ENCODE measurements at places on chromosomes 5 and 9.

GRCh38 chr5:17406423-17406838, 91.6 kb upstream of the TAF11L2 start:
- peak; percentile 8 for DNase-seq

DNA sequence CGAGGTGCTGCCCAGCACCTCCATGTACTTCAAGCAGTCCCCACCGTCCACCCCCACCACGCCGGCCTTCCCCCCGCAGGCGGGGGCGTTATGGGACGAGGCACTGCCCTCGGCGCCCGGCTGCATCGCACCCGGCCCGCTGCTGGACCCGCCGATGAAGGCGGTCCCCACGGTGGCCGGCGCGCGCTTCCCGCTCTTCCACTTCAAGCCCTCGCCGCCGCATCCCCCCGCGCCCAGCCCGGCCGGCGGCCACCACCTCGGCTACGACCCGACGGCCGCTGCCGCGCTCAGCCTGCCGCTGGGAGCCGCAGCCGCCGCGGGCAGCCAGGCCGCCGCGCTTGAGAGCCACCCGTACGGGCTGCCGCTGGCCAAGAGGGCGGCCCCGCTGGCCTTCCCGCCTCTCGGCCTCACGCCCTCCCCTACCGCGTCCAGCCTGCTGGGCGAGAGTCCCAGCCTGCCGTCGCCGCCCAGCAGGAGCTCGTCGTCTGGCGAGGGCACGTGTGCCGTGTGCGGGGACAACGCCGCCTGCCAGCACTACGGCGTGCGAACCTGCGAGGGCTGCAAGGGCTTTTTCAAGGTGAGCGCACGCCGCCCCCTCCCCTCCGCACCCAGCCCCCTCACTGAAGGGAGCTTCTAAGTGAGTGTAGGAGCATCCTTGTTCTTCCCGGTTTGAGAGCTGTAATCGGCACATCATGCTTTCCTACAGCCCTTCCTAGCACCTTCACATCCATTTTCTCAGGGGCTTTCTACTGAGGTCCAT, 6.9 kb downstream of the NR4A3 start:
- no peak for DNase-seq

DNA sequence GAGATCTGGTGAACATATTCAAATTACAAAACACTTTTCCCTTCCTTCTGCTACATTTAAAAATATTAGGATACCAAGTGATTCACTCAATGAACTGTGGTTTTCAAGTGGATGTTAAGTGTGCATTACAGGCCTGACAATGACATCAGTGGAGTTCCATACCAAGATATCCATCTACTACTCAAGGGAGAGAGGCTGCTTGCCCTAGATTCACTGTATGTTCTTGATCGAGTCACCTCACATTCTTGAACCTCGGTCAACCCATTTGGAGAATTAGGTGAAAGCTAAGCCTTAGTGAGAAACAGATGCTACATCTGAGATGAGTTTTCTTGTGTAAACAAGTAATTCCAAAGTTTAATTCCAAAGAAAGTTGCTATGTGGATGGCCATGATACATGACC, 142.2 kb downstream of the FGF10 start:
- no peak for DNase-seq

DNA sequence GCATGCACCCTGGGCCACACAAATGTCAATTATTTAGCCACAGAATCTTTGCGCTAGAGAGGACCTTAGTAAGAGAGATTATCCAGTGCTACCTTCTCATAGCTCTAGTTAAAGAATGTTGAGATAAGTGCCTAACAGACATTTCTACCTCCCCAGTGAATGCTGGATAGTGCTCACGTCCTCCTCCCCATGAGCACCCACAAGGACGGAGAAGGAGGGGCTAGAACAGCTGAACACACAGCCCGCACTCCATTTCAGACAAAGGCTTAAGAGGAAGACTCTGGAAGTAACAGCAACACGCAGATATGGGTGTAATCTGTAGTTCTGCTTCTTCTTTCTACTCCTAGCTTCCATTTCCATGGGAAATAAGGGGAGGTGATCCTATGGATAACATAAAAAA, 120.5 kb downstream of the FEM1C start:
- no peak for DNase-seq

DNA sequence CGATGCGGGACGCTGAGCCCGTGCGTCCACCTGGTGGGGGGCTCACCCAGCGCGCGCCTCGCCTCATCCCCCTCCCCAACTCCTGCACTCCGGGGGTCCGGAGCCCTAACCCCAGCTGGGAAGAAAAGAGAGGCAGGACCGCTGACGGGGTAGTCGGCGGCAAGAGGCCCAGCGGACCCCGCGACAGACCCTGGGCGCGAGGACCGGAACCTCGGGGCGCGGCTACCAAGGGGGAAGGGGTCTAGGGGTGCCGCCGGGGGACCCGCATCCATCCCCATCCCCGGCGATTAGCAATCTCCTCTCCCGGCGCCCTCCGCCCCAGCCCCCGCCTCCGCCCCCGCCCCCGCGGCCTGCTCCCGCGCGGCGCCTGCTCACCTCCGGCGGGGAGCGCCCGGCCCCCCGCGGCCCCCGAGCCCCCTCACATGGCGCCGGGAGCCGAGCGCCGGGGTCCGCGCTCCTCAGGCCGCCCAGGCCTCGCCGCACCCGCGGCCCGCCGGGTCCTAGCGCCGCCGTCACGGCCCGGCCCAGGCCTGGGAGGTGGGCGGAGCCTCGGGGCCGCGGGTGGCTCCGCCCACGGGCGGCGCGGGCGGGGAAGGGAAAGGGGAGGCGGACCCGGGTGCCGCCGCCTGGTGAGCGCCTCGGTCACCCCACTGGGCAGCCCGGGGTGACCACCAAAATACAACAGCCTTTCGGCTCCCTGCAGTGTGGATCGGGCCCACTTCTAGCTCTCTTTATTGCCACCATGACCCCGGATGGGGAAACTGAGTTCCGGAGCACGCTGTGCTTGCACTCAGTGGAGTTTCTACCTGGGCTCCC, at the start of gene ST6GALNAC6:
TSS of gene ST6GALNAC6 (minus strand) at position 476 of the 816 bp plus-strand sequence. CDS start 1,622 bp downstream, outside the sequence.
- peak; percentile 70 for DNase-seq

- no peak for DNase-seq
These were observed 15.1 kb downstream of the IFNA1 start for GRCh38 chr9:21455320-21455719.

GRCh38 chr5:172834415-172835289, 601 bp downstream of the ERGIC1 start:
- no peak for DNase-seq

GRCh38 chr9:83986195-83986594, 5.6 kb downstream of the RMI1 start:
- DNase-seq = no peak

GRCh38 chr5:138705007-138705406, 48.2 kb upstream of the CTNNA1 start:
- DNase-seq = no peak

GRCh38 chr5:114099161-114099560, 262.7 kb upstream of the KCNN2 start:
- DNase-seq = no peak

DNA sequence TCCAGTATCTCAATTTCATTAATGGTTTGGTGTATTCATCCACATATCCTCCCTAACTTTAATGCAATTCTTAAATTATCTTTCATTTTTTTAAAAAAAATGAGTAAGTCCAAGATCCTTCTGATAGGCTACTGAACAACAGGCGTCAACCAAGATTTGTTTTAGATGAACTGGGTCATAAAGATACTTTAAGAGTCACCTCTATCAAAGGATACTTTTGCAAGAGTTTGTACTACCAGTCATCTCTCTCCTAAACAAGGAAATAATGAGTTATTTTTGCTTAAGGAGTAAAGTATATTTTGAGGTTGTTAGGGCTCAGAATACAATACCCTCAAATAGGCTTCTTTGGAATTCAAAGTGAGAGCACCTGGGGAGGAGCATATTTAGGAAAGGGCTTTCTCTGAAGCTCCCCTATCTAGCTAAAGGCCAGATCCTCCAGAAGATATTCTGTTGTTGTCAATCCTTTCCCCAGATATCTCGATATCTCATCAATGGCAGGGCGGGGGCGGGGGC, 25.8 kb downstream of the HAVCR1 start:
- no peak for DNase-seq

- no peak for DNase-seq
These were observed 203.8 kb downstream of the ARHGAP26 start for GRCh38 chr5:142973932-142974331.

DNA sequence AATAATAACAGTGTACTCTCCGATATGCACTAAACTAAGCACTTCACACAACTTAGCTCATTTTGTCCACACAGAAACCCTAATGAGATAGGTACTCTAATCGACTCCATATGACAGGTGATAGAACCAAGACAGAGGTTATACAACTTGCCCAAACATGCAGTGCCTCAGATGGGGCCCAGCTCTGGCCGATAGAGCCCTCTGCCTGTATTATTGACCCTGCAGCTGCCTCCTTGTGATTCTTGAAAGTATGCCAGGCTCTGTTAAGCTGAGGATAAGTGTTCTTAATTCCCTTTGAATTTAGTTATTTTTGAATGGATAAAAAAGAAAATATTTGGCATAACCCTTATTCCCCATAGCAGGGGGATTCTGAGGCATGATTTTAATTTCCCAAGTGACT, 78.5 kb downstream of the HMHB1 start:
- no peak for DNase-seq

- no peak for DNase-seq
These were observed 50.0 kb downstream of the TENT4A start for GRCh38 chr5:6763191-6763590.

GRCh38 chr5:33194914-33195313, 245.9 kb upstream of the TARS1 start:
- no peak for DNase-seq

DNA sequence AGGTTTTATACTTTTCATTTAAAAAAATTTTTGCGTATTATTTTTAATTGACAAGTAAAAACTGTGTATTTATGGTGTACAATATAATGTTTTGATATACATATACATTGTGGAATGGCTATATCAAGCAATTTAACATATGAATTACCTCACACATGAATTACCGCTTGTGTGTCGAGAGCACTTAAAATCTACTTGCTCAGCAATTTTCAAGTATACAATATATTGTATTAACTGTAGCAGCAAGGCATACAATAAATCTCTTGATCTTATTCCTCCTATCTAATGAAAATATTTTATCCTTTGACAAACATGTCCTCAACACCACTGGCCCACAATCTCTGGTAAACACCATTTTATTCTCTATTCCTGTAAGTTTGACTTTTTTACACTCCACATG, 224.4 kb upstream of the CYLC2 start:
- no peak for DNase-seq

GRCh38 chr9:122053064-122053463, 40.0 kb downstream of the TTLL11 start:
- peak; percentile 53 for DNase-seq

DNA sequence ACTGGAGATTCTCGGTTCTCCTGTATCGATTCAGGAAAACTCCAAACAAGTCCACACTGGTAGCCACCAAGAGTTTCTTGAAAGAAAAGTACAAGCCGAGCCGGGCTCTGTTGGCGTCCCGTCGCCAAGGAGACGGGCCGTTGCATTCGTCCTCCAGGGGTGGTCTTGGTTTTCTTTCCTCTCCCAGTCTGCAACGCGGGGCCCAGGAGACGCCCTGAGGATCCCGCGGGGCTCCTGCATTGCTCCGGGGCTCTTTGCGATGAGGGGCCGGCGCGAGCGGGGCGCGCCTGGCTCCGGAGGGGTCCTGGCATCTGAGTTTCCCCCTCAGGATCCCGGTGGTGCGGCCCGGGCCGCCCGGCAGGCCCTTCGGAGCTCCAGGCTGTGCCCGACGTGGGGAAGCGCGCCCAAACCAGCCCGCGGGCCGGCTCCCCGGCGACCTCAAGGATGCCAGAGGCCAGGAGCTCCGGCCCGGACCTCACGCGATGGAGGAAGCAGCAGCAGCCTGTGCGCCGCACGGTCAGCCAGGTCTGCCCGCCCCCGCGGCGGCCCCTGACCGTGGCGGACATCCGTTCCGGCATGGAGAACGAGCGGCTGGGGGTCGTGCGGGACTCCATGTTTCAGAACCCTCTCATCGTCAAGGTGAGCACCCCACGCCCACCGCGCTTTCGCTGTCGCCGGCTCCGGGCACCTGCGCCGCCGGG, at the start of gene CFAP77:
TSS of gene CFAP77 (plus strand) at position 384 of the 701 bp plus-strand sequence. CDS start at position 445, 61 bp downstream.
- no peak for DNase-seq

DNA sequence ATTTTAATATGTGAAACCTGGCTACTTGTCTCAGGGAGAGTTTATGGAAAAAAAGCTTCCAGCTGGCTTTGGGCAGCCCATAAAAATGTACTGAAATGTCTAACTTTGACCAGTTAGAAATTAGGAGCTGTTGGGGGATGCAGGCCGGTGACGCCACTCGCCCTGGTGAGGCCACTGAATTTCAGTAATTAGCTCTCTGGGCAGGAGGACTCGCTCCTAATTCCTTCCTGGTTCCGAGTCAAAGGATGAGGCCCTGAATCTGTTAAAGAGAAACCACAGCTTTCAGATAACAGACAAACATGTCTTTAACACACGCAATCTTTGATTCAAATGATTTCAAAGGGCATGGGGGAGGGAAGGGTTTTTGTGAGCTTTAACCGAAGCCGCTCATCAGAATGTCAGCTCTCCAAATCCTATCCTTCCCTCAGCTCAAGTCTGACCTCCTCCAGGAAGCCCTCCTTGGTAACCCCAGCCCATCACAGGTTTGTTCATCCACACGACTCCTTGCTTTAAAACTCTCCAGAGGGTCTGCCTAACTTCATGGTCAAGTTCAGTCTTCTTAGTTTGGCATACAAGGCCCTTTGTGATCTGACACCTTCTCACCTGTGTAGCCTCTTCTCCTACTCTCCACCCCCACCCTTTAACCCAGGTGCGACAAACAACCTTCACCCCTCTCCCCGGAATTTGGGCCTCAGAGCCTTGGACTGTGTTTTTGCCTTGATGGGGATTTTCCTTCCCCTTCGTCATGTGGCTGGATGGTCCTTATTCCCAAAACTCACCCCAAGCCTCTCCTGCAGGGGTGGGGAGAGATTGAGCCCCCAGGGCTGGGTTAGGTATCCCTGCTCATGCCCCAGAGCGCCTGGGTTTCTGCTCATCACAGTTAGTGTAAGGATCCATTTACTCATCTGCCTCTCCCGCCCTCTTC, 13.6 kb upstream of the PHF19 start:
- no peak for DNase-seq

- no peak for DNase-seq
These were observed 55.3 kb upstream of the EXOC3 start for GRCh38 chr5:387491-388265.

- no peak for DNase-seq
These were observed 379.8 kb downstream of the TRIM36 start for GRCh38 chr5:114789773-114790402.

Measured in GM04504 (cell line).